T-helper 1 cell (primary cell): ENCODE measurements at places on chromosomes 7 and 10.

- no peak for DNase-seq
These were observed 204.9 kb downstream of the DGKB start for GRCh38 chr7:14697684-14698083.

- no peak for DNase-seq
These were observed 60.4 kb downstream of the SORCS1 start for GRCh38 chr10:107104026-107104652.

DNA sequence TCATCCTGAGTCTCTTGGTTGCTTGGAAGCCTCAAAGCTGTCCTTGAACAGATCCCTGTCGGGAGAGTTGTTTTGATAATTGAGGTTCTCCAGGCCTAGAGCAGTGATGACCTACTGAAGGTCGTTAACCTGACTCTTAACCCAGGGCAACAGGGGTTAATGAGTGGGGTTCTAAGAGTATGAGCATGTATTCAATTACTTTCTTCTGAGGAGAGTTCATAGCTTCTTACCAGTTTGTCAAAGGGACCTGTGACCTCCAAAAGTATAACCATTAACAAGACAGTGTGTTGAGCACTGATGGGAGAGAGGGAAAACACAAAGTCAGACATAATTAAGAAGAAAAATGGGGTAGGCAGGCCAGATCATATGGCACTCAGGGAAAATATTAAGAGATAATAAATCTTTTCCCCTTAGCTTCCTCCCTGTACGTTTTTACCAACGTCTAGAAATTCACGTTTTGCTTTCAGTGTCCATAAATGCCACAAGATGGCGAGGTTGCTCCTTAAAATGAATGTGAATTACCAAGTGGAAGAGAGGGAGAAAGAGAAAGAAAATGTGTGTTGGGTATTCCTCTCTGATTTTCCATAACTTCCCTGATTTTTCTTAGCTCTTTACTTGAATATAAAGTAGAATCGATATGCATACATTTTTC, 97.6 kb downstream of the SUGCT start:
- DNase-seq, result no peak

DNA sequence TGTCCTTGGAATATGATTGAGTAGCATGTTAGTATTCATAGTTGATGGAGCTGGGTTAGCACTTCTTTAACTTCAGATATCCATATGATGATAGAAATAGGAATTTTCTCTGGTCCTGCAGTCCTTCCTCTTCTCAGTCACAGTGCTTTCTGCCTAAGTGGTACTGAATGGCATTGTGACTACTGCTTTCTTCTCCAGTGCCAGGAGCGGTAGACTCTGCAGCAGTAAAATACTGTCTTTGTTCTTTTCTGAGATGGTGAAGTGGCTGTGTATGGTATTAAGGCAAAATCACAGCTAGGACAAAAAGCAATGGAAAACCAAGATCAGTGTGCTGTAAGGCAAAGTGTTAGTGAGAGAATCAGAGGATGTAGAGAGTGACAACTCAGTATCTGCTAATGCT, 46.6 kb downstream of the C1GALT1 start:
- DNase-seq, result no peak

- DNase-seq, result no peak
These were observed 427.8 kb upstream of the LRGUK start for GRCh38 chr7:133699386-133699785.

GRCh38 chr7:81478664-81479063, 291.2 kb downstream of the HGF start:
- DNase-seq, result no peak
